ENCODE measurements at places on chromosomes 16 and 17.

GRCh38 chr17:81039096-81039495 lies 4.1 kb downstream of the BAIAP2 start:
- no peak for DNase-seq

DNA sequence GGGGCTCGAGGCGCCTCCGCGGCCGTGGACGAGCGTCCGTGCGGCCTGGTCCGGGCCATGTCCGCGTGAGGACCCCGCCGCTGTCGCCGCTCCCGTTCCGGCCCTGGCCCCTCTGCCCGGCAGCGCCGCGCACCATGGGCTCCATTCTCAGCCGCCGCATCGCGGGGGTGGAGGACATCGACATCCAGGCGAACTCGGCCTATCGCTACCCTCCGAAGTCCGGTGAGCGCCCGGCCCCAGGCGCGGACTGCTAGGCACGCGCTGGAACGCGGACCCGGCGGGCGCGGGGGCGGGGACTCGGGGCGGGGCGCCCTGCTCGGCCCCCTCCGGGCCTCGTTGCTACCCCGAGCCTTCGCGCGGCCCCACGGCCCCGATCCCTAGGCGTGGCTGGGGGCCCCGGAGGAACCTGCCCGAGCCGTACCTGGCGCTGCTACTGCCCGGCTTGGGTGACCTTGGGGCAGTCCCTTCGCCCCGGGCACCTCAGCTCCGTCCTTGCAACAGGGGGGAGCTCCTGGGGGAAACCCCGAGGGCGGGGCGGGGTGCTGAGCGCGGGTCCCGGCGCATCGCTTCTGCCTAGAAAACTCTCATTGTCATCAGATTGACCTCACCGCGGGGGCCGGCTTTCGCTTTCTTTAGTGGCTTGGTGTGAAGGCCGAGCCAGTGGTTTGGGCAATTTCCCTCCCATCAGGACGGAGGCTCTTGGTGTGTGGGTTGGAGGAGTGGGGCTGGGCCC lies 367 bp downstream of the MGRN1 start:
- peak; percentile 47 for DNase-seq

DNA sequence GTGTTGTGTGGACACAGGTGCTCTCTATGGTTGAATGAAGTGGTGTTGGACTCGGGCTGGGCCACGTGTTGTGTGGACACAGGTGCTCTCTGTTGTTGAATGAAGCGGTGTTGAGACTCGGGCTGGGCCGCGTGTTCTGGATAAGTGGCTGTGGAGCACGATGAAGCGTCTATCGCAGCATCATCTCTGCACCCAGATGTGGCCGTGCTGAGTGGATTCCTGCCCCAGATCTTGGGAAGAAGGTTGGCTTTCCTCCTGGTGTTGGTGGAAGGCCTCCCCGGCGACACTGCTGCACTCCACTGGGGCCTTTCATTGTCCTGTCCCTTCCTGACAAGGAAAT lies 69.1 kb downstream of the RPTOR start:
- DNase-seq: no peak

DNA sequence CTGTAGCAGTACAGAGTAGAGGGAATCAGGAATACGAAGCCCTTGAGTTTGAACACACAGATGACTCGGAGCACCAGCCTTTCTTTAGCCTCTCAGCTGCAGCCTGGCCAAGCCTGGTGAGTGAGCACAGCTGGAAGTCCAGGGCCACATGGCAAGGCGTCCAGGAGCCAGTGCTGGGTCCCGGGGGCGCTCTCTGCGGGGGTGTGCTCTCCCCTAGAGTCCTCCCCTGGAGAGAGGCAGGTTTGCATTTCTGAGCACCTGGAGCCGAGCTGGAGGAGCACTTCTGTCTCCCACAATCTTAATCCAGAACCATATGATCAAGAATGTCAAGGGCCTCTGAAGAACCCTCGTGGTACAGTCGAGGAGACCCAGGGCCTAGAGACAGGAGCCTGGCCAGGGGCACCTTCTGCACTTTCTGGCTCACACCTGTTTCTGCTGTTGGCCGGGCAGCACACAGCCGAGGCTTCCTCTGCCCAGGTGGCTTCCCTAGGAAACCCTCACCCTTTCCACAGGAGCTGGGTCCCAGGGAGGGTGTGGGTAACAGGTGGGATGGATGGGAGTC lies 78.3 kb downstream of the PLD6 start:
- DNase-seq: no peak

DNA sequence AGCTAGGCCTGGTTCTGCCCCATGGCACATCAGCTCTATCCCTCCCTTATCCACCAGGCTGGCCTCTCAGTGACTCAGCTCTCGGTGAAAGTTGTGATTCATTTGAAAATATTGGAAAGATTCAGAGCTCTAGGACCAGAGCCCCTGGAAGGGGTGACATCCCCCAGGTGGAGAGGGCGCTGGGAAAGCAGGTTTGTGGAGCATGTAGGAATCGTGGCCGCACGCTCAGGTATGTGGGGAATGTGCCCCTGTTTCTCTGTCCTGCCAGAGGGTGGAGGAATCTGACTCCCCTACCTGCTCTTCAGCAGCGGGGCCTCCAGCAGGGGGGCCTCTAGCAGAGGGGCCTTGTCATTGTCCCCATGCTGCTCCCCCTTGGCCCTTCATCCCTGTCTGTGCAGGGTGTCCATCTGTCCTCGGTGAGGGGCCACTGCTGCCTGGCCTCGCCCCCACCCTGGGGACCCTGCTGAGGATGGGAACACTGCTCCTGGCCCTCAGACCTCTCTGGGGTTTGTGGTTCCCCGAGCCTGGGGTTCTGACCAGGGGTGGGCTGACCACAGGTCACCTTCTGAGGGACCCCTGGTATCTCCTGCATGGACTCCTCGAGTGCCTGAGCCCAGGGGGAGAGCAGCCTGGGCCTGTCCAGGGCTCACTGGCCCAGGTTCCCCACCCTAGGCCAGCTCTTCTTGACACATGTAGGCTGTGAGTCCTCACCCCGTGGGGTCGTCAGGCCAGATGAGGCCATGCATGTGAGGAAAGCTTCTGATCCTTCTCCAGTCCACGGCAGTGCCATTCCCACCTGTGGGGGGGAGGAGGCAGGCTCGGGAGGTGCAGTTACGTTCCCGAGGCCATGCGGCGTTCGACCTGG lies 47.5 kb downstream of the NT5M start:
- DNase-seq: no peak

- no peak for DNase-seq
Measured at GRCh38 chr16:50227665-50228064, 38.7 kb upstream of the ADCY7 start.

GRCh38 chr16:46853713-46854443 lies 22.9 kb upstream of the C16orf87 start:
- peak; percentile 50 for DNase-seq

DNA sequence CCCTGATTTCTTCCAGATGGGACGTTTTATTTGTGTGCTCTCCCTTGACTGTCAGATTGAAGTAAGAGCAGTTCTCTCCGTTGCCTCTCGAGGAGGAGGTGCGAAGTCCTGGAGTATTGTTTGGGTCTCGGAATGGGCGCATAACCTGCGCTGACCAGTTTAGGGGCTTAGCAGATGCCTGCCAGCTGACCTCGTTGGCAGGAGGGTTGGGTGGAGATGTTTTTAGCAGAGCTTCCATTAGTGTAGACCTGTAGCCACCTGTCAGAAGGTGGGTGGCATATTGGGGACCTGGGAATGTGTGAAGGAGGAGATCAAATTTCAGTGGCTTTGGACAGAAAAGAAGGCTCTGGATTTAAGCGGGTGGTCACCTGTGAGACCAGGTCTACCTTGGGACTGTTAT lies 3.6 kb downstream of the RASD1 start:
- no peak for DNase-seq

GRCh38 chr17:28521311-28522085 lies 15.3 kb downstream of the FOXN1 start:
- DNase-seq: no peak

DNA sequence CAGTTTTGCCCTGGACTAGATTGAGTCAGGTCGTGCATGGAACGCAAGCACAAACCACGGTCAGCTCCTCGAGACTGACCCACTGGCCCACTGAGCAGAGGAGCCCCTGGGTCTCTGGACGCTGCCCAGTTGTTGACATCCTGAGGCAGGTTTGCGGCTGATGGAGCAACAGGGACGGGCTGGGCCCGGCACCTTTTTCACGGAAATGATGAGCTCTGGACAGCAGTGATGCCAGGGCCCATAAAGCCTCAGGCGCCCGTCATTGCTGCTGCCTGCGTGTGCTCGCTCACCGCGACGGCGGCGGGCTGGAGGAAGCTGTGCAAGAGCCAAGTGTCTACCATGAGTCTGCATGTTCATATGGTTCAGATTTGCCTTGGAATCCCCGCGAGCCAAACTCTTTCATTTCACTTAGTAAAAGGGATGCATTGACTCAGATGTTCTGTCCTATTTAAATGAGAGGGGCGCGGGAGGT lies 30.8 kb upstream of the CRISPLD2 start:
- DNase-seq: no peak

DNA sequence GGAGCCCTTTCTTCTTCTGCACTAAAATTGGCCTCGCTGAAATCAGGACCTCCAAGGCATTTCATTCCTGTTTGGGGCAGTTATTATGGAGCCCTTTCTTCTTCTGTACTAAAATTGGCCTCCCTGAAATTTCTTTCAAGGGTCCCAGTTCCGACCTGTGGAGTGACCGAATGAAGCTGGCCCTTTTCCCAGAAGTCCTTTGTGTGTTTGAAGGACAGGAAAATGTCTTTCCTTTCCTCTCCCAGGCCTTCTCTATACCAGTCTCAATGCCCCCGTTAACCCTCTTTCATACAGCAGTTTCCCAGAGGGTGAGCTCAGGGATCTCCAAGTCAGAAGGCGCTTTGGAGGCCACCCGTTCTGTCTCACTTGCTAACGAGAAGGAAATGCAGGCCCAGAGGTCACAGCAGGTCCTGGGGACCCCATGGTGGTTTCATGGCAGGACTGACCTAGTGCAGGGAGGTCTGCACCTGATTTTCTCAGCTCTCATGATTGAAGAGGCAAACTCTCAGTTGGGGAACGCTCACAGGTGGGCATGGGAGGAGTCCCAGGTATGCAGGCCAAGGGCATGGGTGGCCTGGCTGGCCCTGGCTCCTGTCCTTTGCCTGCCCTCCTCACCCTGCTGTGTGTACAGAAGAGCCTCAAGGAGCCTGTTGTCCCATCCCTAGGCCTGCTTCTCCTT lies 37.1 kb upstream of the DOC2B start:
- DNase-seq: no peak

Measured in CD4-positive, alpha-beta T cell treated with Interleukin-6 at 100 ng/mL for 8 hours (primary cell).